ENCODE measurements at places on chromosomes 12 and 14.

DNA sequence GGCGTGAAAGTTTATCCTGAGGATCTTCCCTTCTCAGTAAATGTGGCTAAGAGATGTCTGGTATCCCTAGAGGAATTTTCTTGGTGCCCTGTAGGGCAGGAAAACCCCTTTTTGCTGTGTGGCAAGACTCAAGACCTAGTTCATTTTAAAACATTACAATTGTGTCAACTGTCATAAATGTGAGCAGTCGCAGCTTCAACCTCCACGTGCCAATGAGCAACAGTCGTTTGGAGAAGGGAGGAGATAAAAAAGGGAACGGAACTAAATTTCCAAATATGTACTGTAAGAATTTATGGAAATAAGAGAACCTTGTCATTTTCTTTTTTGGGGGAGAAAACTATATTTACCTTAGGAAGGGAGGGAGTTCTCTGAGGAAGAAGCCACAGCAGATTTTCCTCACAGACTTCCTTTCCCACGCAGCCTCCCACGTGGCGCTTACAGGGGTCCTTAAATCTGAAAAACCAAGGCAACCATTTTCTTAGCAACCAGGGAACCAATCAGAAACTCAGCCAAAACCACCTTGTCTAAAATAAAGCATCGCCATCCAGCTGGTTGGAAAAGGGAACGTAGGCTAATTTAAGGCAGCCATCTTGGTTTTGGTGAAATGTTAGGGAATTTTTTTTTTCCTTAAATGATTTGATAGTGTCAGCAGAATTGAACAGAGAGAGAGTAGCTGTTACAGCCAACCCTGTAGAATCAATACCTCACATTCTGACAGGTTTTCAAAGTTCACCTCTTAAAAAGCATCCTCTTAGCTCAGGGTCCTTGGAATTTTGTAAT, 99.1 kb downstream of the FIGNL2 start:
- DNase-seq: no peak

DNA sequence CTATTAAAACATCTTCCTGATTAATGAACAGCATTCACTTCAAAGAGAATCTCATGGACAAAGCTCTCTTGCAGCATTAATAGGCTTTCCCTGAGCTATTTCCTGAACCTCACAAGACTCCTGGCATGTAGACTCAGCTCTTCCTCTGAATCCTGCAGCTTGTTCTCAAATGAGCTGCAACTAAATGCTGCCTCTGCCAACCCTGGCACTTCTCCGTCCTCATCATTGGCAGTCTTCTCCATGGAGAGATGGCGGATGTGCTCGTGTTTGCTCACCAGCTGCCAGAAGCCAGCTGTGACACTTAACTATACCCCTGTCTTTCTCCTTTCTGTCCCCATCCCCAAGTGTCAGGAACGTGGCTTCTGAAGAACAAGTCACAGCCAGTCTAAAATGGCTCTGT, 232.1 kb downstream of the FOXN3 start:
- DNase-seq: no peak

- no peak for DNase-seq
Observed at GRCh38 chr12:2690348-2691005, 104.3 kb upstream of the FKBP4 start.

GRCh38 chr12:75974323-75975187, 57.0 kb downstream of the PHLDA1 start:
- no peak for DNase-seq

DNA sequence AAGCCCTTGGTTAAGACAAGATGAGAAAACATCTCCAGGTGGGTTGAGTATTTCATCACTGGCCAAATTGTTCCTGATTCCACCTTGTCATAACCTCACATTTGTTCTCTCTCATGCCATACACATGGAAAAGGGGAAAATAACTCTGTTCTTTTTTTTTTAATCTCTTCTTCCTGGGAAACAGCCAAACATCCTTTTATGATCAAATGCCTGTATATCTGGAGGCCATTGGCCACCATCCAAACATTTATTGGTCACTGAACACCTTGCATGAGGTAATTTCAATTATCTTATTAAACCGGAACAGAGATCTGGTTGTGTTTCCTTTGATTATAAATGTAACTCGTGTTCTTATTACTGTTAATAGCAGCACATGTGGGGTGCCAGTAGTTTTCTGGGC, 469.6 kb downstream of the NPAS3 start:
- DNase-seq: no peak

- no peak for DNase-seq
Observed at GRCh38 chr12:997505-997904, 6.5 kb downstream of the ERC1 start.

DNA sequence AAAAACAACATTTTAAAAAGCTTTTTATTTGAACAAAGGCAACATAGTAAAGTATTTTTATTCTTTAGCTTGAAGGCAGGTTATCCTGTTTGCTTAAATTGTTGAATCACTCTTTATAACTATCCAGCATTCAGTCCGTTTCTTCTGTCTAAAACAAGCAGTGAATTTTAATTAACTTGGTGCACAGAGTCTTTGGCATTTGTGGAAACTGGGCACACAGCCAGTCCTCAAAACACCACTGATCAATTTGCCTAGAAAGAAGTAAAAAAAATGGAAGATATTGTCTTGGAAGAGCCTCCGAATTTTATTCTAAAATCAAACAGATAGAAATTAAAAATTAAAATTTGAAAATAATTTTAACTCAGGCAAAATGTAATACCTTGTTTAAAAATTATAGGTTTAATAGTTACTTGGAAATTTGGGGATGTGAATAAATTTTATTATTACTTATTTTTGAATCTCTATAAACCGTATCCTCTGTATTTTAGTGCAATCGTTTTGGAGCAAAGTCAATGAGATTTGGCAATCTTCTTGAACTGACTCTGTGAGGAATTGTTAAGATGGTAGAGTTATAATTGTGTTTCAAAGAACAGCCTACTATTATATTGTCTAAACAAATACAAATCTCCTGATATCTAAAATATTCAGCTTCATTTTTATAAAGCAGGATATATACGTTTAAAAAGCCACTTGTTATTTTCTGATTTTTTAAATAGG, 927.0 kb downstream of the SLC16A7 start:
- no peak for DNase-seq

DNA sequence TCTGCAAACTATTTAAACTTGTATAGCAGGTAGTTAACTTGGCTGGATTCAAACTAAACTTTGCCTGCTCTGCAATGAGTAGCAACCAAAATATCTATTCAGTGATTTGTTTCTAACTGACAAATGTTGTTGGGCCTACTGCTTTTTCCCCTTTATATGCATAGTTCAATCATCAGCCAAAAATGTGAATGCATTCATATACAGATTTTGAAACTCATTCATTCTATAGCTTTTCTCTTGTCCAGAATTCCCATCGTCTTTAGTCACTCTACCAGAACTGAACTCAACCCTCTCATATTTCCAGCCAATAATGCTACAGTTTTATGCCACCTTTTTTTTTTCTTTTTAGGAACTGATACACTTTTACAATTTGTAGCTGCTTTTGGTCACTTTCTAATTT, 599.8 kb downstream of the RPL10L start:
- DNase-seq: no peak

- DNase-seq: no peak
Observed at GRCh38 chr12:47731723-47732122, 6.4 kb upstream of the ENDOU start.

- DNase-seq: no peak
Observed at GRCh38 chr12:31234053-31234840, 91.7 kb downstream of the SINHCAF start.

DNA sequence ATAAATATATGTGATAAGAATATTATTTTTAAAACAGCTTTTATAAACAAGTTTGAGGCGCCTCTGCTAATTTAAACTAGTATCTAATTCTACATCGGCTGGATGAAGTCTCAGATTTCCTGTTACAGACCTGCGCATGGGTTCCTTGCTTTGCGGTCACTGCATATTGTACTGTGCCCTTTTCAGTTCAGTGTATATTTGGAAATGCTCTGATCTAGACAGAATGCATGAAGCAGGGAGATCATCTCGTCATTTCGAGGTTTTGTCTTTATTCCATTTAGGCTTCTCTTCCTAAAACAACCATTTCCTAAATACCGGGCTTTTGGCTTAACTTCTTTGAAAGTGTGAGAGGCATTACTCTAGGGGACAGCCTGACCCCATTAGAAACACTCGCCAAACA, 25.6 kb downstream of the CRACR2A start:
- no peak for DNase-seq

DNA sequence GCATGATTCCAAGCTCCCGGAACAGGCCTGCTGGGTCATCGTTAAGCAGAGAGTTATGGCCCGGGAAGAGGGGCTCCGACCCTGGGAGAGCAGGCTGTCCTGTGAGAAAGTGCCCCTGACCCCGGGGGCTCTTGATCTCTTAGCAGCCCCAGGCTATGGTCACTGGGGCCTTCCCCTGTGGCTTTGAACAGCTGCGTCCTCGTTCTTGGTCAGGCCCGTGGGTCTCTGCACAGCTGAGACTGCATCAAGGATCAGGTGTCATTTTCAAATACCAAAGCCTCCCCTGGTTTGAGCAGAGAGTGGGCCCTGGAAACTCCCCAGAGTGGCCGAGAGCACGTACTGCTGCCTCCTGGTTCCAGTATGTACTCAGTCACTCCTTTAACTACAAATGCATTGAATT, 114.8 kb downstream of the ESRRB start:
- DNase-seq: no peak

- no peak for DNase-seq
Observed at GRCh38 chr12:28237423-28237822, 47.2 kb downstream of the CCDC91 start.

GRCh38 chr14:49947506-49947905, 54.6 kb downstream of the ARF6 start:
- DNase-seq: no peak

GRCh38 chr12:132063491-132063890, 80.6 kb downstream of the DDX51 start:
- DNase-seq: no peak
